ENCODE measurements at places on chromosomes 12 and 14.

GRCh38 chr14:71594821-71595220 is 337.4 kb upstream of the RGS6 start:
- DNase-seq: no peak

GRCh38 chr12:75323663-75324062 is 6.5 kb downstream of the CAPS2 start:
- DNase-seq: no peak

- DNase-seq: no peak
Measured at GRCh38 chr12:92434607-92435025, 268.2 kb upstream of the PLEKHG7 start.

GRCh38 chr14:90774316-90774715 is 41.9 kb downstream of the TTC7B start:
- no peak for DNase-seq

DNA sequence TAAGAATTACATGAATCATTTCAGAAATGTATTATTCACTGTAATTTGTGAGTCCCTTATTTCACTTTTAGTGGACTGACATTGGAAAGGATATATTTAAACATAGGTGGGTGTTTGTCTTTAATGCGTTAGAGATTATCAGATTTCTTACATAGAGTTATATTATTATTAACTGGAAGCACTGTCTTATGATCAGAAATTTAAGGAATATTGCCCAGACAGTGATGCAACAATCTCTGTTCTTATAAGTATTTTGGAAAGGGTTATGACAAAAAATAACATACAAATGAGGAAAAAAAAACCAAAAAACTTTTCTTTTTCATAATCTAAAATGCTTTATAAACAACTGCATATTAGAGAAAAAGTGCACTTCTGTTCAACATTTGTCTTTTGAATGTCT is 836.6 kb downstream of the SLC6A15 start:
- no peak for DNase-seq

DNA sequence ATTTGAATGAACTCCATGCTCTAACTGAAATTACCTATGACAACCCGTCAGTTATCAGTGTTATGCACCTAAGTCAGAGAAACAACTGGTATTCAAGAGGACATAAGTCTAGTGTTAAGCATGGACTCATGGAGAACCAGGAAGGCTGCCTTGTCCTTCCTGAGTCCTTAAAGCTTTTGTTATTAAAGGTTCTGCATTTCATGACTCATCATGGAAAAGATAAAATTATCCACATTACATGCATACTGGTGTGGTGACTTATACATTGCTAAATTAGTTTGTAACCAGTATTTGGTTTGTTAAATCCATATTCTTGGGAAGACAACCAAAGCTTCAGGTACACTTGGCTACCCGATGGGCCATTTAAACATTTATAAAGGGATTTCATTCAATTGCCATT is 6.5 kb upstream of the OR4E1 start:
- DNase-seq: no peak

- DNase-seq: no peak
Measured at GRCh38 chr12:59431266-59431665, 164.6 kb upstream of the SLC16A7 start.

DNA sequence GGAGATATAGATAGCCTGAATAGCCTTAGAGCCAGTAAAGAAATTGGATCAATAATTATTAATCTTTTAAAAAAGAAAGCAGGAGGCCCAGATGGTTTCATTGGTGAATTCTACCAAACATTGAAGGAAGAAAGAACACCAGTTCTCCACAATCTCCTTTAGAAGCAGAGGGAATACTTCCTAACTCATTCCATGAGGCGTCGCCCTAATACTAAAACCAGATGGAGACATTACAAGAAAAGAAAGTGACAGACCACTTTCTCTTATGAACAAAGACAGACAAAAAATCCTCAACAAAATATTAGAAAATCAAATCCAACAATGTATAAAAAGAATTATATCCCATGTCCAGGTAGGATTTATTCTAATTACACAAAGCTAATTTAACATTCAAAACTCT is 362.6 kb downstream of the BCAT1 start:
- no peak for DNase-seq

DNA sequence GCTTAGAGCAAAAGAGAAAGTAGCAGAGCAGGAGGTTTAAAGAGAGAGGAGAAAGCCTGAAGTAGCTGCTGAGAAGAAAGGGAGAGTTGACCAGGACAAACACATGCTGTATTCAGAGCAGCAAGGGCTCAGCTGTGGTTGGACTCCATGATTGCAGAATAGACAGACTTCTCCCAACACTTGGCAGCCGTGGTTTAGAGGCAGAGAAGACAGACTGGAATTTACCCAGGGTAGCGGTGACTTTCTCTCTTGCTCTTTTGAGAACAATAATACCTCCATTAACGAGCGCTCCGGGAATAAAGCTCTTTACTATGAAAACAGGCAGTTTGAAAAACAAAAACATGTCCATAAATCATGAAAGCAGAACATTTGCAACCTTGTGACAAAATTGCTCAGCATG is 21.4 kb upstream of the IGF1 start:
- no peak for DNase-seq

GRCh38 chr12:56477521-56478225 is 9.3 kb downstream of the SPRYD4 start:
- no peak for DNase-seq

DNA sequence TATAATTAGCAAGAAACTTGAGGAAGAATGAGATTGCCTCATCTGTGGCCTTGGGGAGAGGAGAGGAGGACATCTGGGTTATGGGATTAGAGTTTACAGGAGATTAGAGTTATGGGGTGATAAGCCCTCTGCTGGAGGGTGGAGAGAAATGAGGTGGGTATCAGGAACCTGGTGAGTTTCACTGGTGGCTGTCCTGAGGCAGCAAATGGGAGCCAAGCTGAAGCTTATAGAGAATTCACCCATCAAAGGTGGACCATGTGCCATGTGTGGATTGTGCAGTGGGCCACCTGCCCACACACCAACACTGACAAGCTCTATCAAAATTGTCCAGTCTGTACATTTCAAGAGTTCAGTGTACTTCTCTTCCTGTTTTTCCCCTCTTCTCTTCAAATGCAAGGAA is 135.3 kb downstream of the AEBP2 start:
- no peak for DNase-seq

DNA sequence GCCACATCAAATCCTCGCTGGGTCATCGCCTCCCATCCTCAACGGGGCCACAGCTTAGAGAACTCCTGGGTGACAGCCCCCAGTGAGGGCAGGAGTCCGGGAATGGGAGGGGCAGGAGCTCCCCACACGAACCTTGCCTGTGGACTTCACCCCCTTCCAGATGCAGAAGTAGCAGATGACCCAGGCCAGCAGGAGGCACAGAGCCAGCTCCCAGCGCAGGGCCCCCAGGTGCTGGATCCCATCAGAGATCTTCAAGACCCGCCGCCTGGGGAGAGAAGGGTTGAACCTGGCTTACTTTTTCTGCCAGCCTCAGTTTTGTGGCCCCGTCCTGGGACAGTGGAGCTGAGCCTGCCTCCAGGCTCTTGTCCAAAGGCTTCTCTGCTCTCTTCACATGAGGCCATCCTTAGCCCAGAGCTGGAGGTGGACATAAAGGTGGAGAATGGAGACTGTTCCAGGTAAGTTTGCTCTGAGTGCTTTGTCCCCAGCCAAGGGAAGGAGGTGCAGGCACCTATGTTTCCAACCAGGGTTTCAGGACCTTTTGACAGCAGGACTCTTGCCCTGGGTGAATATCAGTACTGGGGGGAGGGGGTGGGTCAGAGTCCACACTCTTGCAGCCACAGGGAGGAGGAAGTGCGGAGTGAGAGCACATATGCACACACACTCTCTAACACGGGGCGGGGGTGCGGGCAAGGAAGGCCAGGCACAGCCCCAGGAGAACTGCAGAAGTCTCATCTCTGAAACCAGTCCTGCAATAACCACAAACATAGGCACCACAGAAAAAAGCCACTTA is 23.3 kb upstream of the SLC6A12 start:
- DNase-seq: no peak

DNA sequence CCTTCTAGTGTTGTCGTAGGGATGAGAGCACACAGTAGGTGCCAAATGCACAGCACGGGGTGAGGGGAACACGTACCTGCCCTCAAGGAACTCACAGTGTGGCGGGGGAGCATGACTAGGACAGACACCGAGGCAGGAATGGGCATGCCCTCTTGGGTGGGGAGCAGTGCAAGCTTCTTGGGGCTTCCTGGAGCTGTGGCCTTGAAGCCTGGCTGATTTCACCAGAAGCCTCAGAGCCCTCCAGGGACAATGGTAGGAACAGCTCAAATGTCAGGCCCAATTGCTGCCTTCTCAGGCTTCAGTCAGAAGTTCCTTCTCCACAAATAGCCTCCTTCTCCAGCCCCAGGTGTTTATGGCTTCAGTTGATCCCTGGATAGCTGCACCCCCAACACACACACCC is 43.4 kb downstream of the TEAD4 start:
- DNase-seq: no peak

DNA sequence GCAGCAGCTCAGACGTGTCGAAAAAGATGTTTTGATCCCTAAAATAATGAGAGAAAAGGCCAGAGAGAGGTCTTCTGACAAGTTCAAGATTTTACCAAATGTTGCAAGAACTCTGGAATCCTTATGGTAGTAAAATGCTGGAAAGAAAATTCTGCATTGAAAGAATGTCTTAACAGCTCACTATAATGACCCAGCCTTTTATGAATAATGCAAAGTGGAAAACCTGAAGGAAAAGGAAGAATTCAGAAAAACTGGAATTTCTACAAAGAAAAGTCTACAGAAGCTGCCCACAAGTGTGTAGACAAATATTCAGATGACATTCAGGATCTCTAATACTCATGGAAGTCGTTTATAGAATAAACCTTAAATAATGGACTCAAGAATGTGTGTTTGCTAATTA is 1.8 kb upstream of the CCDC88C start:
- no peak for DNase-seq

- no peak for DNase-seq
Measured at GRCh38 chr12:10941916-10942607, 3.0 kb upstream of the TAS2R14 start.

DNA sequence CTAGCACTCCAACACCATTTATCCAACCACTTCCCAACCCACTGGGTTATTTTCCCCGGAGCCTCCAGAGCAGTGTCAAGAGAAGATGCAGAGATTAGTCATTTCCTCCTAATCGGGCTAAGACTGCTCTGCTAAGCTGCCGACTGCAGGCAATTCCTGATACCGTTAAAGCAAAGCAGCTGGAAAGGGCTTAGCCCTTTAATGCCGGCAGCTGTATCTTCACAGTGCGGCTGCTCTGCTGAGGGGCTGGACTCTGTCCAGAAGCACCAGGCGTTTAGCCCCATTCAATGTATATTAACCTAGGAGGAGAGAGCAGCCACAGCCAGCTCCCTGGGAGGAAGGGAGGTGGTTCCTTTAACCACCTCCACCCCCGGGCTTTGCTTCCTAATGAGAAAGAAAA is 11.1 kb downstream of the AQP6 start:
- DNase-seq: no peak

DNA sequence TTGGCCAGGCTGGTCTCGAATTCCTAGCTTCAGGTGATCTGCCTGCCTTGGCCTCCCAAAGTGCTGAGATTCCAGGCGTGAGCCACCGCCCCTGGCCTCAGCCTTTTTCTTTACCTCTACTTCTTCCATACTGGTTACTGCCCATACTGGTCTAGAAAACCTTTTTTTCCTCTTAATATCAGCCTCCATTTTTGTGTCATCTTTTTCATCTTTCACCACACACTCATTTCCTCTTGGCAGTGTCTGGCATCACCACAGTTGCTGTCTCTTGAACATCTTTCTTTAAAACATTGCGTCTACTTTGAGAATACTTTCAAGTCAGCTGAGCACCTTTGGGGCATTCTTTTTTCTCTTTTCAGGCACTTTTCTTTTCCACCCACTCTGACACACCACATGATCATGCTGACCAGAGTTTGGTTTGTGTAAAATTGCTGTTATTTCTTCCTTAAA is 32.7 kb downstream of the DDX47 start:
- no peak for DNase-seq

DNA sequence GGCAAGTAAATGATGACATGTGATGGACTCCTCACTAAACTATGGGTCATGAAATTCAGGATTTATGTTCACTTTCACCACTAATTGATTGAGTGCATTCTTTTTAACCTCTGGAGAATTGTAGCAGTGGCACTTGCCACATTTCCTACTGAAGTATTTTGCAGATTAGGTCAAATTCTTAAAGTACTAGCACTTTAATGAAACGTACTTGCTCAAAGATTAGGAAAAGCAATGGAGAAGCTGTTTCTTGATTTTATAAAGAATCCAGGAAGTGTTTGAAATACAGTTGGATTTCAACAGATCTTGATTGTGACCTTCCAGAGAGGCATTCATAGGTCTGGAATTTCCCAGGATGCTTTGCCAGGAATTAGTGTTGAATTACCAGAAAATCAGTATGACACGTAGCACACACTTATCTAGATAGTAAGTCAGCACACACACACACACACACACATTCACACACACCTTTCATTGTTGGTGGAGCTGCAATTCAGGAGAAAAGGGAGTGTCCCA is 162.6 kb downstream of the MYRFL start:
- DNase-seq: no peak

Measured in hematopoietic multipotent progenitor cell treated with erythropoietin and hydrocortisone succinate and interleukin-3 and kit ligand, for 17 days (in vitro differentiated cells).